ENCODE measurements at places on chromosomes 6 and 20.
A peak's percentile ranks its signal among the peaks of the same experiment; 100 is the strongest.

GRCh38 chr6:37244430-37245310 is 12.9 kb upstream of the TBC1D22B start:
- DNase-seq: no peak

- DNase-seq: no peak
These were observed 212.2 kb downstream of the TBC1D7 start for GRCh38 chr6:13116155-13116554.

DNA sequence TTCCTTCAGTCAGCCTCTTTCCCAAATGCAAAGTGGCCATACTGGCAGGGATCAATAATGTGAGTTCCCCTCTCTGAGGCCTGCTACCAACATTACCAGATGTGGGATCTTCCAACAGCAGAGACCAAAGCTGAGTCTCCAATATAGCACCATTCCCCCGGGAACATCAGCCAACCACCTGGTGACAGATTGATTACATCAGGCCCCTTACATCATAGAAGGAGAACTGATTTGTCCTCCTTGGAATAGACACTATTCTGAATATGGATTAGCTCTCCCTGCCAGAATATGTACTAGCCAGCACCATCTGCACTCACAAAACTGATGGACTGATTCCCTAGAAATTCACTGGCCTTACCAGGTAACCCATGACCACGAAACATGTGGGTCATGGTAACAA is 61.9 kb upstream of the CARMIL1 start:
- no peak for DNase-seq

- no peak for DNase-seq
These were observed 7.9 kb upstream of the GMNN start for GRCh38 chr6:24766680-24767462.

DNA sequence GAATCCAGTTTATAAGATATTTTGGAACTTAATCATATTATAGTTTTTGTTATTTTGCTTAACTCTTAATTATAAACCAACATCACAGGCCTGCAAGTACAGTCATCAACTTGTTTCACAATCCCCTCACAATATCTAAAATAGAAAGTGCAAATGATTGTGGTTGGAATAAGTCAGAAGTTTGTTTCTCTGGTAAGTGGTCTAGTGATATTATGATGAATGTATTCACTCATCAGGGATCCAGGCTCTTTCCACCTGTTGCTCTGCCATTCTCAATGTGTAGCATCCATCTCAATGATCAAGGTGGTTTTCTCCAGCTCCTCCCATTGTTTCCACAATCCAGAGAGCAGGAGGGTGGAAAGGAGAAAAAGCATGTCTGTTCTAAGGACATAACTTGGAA is 54.2 kb downstream of the OPN5 start:
- no peak for DNase-seq

GRCh38 chr6:169186496-169187169 is 67.0 kb downstream of the THBS2 start:
- DNase-seq: no peak

DNA sequence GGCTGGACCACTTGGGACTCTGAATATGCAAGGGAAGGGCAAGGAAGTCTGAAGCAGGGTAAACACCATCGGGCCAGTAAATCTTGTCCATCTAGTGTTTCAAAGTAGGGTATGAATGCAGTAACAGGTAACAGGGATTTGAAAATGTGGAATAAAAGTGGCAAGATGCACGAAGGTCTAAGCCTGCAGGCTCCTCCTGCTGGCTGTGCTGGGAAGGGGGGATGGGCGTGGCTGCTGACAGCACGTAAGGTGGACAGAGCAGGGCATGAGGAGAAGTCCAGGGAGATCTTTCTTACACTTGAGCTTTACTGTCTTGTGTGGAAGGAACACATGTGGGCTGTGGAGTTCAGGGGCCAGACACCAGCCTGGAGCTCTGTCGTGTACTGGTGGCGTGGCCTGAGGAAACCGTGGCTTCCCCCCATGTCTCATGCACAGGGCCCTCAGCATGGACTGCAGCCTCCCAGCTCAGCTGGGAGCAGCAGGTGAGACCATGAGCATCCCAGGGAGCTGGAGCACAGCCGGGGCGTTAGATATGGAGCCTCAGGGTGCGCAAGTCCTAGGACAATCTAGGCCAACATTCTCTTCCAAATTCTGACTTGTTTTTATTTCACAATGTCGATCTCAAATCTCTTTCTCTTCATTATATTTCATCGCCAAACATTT is 84.5 kb downstream of the SLC22A23 start:
- DNase-seq: no peak

DNA sequence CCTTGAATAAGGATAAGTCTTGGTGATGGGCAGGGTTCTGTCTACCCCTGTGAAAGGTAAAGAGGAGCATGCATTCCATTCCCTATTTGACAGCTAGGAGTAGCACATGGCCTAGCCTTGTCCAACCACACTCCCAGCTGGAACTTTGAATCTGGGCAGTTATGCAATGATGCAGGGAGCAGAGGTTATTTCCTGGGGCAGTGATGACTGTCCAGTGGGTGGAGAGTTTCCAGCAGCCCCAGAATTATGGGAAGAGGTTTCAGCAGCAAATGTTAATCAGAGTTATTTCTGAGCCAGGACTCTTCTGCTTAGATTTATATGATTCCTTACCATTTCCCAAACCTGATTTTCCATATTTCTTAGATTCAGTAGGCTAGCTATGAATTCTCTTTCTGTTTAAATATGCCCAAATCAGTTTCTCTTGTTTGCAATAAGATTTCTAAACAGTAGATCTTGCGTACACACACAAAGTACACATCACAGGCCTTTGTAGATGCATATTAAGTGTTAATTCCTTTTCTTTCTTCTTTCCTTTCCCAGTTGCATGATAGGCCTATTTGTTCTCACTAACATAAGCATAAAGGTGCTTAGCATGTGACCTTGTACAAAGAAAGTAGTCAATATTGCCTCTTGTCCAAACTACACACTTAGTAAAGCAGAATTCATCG is 17.3 kb upstream of the TXLNB start:
- no peak for DNase-seq

DNA sequence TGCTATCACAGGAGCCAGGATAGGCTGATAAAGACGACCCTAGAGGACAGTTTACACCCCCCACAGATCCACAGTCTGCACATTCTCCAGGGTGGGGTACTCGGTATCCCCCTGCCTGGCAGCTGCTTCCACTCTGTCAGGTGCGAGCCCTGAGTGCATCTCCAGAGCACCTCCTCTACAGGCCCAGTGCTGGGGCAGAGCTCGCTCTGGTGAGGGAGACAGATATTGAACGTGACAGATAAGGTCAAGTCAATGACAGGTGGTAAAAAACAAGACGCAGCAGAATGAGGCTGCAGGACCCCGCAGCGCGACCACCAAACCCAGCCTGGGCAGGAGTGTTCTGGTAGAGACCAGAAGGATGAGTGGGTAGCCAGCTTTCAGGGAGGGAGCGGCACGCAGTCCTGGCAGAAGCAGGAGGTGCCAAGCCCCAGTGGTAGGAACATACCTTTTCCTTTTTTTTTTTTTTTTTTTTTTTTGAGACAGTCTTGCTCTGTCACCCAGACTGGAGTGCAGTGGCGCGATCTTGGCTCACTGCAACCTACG is 12.4 kb upstream of the MYL9 start:
- DNase-seq: no peak

GRCh38 chr6:83883240-83883639 is 23.8 kb downstream of the CYB5R4 start:
- DNase-seq: no peak

GRCh38 chr20:36153736-36154699 is 522 bp upstream of the EPB41L1 start:
- peak; percentile 31 for DNase-seq

DNA sequence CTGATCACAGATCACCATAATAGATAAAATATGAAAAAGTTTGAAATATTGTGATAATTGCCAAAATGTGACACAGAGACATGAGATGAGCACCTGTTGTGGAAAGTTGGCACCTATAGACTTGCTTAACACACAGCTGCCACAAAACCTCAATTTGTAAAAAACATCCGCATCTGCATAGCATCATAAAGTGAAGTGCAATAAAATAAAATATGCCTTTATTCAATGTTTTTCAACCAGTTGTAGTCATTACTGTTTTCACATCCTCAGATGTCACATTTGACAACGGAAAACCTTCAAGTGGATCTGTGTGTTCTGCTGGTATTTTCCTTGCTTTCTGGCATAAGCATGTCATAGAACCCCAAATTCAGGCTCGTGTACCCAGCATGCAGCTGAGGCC is 50.2 kb upstream of the IFNGR1 start:
- DNase-seq: no peak

DNA sequence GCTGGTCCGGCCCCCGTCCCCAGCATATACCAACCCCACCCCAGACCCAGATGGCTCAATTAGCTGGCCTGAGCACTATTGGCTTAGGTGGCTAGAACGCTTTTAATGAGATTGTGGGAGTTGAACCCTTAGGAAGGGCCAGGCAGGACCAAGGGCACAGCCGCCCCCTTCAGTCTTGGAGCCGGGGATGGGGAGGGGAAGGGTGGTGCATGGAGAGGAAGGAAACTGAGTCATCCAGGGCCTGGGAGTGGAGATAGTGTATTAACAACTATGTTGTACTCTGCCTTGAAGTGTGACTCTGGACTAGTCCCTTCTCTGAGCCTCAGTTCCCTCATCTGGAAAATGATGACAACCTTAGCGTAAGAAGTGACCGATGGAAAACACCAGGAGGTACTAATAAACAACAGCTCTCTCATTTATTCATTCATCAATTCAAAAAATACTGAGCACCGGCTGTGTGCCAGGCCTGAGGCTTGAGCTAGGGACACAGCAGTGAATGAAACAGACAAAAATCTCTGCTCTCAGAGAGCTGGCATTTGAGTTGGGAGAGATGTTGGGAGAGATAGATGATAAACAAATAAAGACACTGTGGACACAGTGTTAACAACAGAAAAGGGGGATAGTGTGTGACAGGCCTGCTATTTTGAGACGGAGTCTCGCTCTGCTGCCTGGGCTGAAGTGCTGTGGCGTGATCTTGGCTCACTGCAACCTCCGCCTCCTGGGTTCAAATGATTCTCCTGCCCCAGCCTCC is 11.5 kb downstream of the PEDS1 start:
- no peak for DNase-seq

- no peak for DNase-seq
These were observed 4.0 kb upstream of the NNAT start for GRCh38 chr20:37516811-37517750.

DNA sequence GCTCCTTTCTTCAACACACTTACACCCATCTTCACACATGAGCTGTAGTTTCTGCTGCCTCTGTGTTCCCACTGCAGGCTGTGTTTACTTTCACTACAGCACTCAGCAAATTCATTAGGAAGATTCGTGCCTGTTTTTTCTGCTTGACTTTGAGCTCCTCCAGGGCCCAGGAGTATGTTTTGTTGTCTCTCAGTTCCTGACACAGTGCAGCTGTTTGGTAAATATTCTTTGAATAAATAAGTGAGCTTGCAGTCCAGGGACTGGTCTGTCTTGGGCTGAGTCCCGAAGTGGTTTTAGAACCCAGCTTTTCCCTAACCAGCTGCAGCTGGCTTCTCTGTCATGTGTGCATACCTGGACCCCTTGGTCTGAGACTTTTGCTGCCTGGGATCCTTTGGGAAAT is 46.6 kb upstream of the CCN6 start:
- DNase-seq: no peak

DNA sequence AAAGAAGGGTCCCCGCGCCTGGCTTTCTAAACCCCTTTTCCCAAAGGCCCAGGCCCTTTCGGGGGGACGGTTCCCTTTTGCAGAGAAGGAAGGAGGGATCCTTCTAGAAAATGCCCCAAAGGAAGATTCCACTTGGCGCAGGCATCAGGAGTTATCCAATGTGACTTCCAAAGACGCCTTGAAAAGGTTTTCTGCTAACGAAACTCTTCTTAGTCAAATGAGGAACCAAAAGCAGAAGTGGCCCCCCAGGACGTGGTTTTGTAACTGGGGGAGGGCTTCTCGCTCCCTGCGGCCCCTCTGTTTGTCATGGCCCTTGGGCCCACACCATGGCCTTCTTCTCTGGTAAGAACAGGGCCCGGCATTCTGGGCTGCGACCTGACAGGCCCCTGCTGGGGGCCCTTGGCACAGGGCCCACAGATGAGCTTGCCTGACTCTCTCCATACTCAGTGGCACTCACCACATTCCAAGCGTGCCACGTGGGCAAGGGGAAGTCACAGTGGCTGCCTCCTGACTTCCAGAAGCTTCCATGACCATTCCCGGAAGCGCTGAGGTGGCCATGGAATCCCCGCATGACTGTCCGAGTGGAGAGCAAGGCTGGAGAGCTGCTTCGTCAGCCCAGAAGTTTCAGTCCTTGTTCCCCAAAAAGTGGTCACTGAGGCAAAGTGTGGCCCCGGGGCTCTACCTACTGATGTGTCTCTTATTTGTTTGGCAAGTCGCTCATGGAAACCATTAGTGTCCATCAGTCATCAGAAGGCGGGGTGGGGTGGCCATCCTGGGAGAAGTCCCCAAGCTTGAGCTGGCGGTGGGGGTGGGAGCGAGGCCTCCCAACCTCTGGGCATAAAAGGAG is 834 bp upstream of the CTSZ start:
- no peak for DNase-seq

DNA sequence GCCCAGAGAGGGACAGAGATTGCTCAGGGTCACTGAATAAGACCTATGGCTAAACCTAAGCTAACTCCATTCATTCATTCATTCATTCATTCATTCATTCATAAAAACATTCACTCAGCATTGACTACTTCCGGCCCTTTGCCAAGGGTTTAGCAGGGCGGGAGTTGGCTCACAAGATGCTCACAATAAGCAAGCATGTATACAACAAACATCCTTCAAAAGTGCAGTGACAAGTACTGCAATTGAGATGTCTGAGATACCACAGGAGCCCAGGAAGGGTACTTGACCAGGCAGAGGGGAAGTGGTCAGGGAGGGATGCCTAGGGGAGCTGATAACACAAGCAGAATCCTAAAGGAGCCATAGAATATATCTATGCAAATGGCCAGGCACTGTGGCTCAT is 18.2 kb upstream of the KIAA1755 start:
- no peak for DNase-seq

Data from activated CD4-positive, alpha-beta T cell treated with anti-CD3 and anti-CD28 coated beads for 24 hours (primary cell).